Type B pancreatic cell (in vitro differentiated cells): ENCODE measurements at places on chromosomes 5 and 9. TPM values are rescaled to one million over a fixed set of nuclear protein-coding genes. Genes with fewer than 3 reads are reported as not detected.
A peak's percentile ranks its signal among the peaks of the same experiment; 100 is the strongest.

Gene TTC39B
- total RNA-seq: 7.8 and 8.5 TPM in 2 replicates

Gene TAF1L
- not detected in 2 replicates for total RNA-seq

Gene NUTM2F
- not detected in 2 replicates for total RNA-seq

Gene AGGF1
- 25.1 and 25.4 TPM in 2 replicates for total RNA-seq

Gene BARX1
- total RNA-seq: 0.71 and 11.8 TPM in 2 replicates

Gene EEIG1
- total RNA-seq: 61.1 and 74.8 TPM in 2 replicates

Gene CDC37L1
- total RNA-seq: 13.2 and 13.4 TPM in 2 replicates

Gene NXNL2
- 0.58 and 1.8 TPM in 2 replicates for total RNA-seq

Gene BRINP1
- 8.6 and 11.4 TPM in 2 replicates for total RNA-seq

Gene C9orf50
- not detected in 2 replicates for total RNA-seq

Gene RMRP
- total RNA-seq: 16,039 and 18,328 TPM in 2 replicates

Gene FBP1
- 25.9 and 35.9 TPM in 2 replicates for total RNA-seq

Gene SLC4A9
- 0.17 TPM in 1 of 2 replicates, not detected in the other for total RNA-seq

DNA sequence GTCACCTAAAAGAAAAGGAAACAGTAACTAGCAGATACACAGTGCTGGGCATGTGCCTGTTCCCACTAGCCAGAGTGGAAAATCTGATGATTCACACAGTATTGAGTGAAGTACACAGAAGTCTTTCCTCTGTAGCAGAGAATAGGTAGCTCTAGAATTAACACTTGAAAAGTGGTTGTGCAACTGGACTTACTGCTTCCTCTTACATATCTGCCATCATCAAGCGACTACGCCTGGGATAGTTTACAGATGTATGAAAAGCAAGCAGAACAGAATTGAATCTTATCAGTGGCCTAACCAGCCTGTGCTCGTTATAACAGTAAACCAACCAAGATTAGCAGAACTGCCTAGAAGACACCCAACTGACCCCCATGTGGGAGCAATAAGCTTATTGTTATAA is 130.6 kb downstream of the DTWD2 start:
- no peak for DNase-seq

- peak; percentile 53 for DNase-seq
Observed at GRCh38 chr9:127140842-127141675, 18.6 kb upstream of the ANGPTL2 start.

DNA sequence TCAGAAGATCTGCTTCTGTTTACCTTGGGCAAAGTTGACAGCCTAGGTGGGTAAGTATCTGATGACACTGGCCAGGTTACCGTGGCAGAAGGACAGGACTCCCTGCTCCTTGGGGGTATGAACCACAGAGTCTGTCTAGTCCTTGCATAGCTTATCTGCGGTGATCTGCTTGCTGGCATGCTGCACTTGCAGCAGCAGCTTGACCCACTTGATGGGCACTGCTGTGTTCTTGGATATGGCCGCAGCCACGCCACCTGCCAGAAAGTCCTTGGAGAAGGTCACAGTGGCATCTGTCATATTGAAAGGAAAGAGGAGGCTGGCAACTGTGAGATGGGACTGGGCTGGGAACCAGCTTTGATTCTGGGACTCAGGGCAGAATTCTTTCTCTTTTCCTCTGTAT is 35.9 kb upstream of the POC5 start:
- no peak for DNase-seq

GRCh38 chr5:171906066-171906570 is 100.3 kb downstream of the FBXW11 start:
- no peak for DNase-seq

- no peak for DNase-seq
Observed at GRCh38 chr9:18980189-18980588, 52.8 kb downstream of the SAXO1 start.

DNA sequence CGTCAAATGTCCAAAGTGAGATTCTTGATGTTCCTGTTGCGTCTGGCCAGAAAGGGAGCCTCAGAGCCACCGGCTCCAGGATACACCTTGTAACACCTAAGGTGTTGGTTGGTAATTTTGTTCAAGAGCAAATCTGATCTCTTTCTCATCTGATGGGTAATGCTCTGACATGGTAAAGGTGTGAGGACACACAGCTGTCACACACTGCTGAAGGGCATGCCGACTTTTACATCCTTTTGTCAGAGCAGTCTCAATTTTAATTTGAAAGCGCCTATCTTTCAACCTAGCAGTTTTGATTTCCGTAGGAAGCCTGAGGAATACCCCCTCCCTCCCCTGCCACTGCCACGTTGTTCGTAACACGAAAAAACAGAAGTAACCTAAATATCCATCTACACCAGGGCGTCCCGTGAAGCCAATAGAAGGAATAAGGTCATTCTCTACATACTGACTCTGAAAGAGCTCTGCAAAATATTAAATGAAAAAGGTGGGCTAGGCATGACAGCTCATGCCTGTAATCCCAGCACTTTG is 57.4 kb downstream of the TSTD2 start:
- peak; percentile 18 for DNase-seq

DNA sequence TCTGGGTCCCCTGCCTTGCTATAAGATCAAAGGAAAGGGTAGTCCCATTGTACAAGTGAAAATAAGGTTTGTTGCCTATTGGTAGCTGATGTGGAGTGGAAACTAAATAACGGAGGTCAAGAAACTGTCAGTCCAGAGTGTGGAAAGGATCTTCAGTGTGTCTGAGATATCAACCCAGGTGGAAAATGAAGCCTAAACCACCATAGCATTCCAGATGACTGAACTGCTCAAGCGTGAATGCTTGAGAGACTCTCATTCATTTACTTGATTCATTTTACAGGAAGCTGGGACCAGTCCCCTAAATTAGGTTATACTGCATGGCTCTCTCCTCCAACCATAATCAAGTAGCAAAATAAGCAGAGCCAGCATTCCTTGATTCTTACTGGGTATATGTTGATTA is 116.0 kb upstream of the SLC28A3 start:
- no peak for DNase-seq

GRCh38 chr5:107781451-107781850 is 110.7 kb upstream of the EFNA5 start:
- no peak for DNase-seq

GRCh38 chr5:172918421-172919371 is 40.5 kb upstream of the RPL26L1 start:
- DNase-seq: no peak

DNA sequence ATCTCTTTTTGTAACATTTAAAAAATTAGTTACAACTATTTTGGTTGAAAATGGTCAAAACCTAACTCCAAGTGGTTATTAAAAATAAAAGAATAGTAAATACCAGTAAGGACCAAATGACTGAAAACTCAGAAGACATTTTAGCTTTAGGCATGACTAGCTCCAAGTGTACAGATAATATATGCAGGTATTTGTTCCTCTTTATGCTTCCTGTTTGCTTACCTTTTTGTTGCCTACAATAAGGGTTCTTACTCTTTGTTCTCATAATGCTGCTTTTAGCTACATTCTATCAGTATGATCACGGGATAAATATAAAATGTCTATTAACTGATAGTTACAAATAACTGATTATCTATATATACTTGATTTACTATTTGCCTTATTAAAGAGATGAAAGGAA is 259.6 kb downstream of the CDH12 start:
- no peak for DNase-seq

DNA sequence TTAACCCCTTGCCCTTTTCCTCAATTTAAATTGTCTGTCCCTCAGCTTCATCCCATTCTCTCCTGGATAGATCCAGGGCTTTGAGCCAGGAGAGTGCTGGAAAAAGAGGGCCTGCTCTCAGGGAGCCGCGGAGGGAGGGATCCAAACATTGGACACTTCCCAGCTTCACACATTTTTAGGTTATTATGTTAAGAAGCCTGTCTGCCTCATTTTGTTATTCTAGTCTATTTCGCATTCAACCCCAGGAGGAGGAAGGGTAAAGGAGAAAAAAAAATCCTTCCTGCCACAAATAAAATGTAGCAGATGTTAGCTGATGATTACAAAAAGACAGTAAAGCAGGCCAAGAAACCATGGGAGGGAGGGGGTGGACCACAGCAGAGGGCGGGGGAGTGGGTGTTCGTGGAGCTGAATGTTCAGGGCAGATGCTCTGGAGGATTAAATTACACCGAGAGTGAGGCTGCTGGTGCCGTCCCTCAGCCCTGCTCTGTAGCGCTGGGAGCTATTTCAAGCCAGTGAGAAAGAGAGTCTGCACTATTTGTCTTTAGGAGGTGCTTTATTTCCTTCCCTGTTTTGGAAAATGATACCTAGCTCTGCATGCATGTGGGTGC is 60.6 kb upstream of the ZFR start:
- no peak for DNase-seq

DNA sequence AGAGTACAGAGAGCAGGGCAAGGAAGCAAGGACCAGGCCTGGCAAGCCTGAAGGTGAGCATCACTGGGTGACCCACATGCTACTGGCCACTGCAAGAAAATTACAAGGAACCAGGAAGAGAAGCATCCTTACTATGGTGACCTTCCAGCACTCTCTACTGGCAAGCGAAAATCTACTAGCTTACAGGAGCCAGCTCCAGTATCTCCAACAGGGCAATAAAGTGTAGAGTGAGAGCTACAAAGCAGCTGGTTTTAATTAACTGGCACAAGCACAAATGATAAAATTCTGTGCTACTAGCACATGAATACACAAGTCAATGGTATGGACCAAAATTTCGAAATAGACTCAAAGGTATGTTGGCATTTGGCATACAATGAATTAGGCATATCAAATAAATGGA is 113.3 kb upstream of the CAST start:
- no peak for DNase-seq

GRCh38 chr5:154631141-154631540 is 124.0 kb upstream of the LARP1 start:
- no peak for DNase-seq

DNA sequence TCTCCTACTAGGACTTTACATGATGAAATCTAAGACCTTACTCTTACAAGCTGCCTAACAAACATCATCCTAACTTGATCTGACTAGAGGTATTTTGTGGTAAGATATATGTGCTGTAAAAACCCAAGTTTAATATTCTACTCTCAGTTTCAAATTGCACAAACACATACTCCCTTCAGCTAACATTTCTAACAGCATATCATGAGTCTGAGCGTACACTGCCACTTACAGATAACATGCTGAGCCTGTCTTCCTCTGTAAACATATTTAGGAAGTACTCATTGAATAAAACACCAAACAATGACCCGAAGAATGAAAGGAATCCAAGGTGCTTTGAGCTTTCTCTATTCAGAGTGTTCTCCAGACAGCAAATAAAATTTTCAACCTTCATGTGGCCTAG is 7.9 kb upstream of the ESM1 start:
- no peak for DNase-seq

DNA sequence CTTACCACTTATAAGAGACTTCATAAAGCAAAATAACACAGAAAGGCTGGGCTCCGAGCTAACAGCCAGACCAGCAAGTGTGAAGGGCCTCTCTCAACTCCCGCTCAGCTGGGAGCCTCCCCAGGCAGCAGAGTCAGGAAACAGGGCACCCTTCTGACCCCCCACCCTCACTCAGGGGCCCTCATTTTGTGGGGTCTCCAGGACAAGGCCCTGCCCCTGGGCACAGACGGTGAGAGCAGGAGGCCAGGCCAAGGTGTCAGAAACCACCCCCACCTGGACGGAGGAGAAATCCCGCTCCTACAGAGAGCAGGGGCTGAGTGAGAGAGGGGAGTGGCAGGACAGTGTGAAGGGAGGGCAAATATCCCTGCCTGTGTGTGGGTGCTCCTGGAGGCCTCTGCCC is 135.8 kb upstream of the FOXD4L5 start:
- no peak for DNase-seq

DNA sequence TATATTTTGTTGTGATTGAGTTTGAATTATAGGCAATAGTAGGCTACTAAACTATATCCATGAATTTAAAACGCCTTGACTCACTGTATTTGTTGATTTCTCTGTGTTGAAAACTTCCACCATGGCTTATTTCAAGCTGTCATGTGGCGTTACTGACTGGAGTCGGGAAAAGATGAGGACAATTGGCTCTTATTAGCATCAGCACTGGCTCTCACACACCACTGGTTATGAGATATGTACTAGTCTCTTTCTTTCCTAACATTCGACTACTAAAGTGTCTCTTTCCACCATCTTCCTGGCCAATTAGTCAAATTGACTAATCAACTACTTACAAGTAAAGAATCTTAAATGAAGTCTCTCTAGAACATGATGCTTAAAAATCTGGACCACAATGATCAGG is 9.1 kb upstream of the DAB2 start:
- no peak for DNase-seq

DNA sequence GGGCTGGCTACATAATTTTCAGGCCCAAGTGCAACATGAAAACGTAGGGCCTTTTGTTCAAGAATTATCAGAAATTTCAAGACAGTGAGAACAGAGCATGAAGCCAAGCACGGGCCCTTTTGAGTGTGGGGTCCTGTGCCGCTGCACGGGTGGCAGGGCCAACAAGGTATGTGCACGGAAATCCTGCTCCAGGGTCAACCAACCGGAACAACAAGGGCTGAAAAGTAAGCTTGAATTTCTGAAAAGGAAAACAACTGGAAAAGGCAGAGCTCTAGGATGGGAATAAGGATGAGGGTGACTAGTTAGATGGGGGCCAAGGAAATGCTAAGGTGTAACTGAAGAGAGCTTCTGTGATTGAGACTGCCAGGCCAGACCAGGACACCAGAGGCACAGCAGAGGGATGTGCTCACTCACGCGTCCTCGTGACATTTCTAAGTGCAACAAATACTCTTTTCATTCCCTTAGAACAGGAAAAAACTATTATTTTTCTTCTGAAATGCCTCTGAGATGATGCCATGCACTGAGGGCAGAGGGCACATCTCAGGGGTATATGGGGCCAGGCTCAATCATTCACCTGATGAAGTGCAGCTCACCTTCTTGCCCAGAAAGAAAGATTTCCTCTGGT is 80.6 kb upstream of the LRRTM2 start:
- DNase-seq: no peak

DNA sequence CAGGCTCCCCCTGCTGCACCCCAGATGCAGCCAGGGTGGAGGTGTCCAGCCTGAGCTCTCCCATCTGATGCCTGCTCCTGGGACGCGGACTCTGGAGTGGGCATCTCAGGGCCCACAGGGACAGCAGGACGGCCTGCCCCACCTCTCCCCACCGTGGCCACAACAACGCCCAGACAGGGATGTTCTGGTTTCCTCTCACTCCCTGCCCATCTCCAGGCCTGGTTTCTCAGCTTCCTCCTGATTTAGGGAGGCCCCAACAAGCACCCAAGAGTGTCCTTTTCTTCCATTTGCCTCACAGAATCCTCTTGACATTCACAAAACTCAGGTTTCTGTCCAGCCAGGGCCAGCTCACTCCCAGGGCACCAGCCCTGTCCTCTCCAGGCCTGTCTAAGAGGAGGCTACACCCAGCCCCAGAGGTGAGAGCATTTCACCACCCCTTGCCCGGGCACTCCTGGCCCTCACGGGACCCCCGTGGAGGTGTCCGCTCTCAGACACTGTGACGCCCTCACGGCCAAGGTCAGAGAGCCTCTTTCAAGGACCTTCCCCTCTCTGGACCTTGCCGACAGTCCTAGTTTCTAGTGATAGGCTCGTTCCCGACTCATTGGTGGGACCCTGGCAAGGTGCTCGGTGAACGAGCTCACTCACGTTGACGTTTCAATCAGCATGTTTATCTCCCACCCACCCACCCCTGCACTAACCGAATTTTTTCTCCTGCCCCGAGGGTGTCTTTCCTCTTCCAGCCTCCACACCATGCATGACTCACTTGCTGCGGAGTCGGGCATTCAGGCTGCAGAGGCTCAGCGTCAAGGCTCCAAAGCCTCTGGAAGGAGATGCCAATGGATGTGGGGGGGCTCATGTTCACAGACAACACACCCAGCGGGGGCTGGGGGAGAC is 62.0 kb upstream of the UNC5A start:
- DNase-seq: no peak

- DNase-seq: no peak
Observed at GRCh38 chr5:42944989-42945388, 95.1 kb downstream of the ANXA2R start.

GRCh38 chr9:135563039-135563476 is 1.5 kb downstream of the PAEP start:
- peak; percentile 49 for DNase-seq
